Stimulated activated CD4-positive, alpha-beta T cell treated with anti-CD3 and anti-CD28 coated beads, Interleukin-1b, Interleukin-23, amount 100 ng/mL, for 48 hours (primary cell): ENCODE measurements at places on chromosomes 16 and 17.

- DNase-seq, result no peak
Measured at GRCh38 chr17:79407385-79407784, 203.5 kb downstream of the RBFOX3 start.

GRCh38 chr17:62075308-62075815, 10.3 kb upstream of the MED13 start:
- peak; percentile 10 for DNase-seq

DNA sequence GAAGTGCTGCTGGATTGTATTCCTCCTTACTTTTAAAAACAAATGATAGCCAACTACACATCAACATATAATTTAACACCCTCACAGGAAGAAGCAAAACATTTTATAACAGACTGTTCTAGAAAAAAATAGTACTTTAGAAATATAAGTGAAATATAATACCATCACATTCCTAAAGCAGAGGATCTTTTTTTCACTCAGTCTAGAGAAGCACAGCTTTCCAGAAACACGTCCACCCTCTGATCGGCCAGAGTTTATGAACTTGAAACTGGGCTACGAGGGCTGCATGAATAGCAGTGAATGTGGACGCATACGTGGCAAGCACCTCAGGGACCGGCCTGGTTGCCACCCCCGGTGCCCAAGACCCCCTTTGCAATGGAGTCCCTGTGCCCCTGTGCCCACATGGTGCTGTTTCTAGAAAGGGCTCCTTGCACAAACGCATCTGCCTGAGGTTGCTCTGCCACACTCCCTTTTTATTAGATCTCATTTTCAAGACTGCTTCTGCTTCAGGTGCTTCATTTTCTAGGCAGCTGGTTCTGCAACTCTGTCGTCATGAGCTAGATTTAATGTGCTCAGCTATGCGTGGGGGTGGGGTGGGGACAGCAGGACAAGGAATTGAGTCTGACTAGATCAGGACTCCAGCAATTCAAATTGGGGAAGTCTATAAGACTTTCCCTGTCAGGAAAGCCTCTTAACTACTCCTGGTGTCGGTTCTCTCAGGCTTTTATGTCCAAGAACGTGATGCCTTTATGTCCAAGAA, 29.1 kb upstream of the ERN1 start:
- DNase-seq, result no peak

DNA sequence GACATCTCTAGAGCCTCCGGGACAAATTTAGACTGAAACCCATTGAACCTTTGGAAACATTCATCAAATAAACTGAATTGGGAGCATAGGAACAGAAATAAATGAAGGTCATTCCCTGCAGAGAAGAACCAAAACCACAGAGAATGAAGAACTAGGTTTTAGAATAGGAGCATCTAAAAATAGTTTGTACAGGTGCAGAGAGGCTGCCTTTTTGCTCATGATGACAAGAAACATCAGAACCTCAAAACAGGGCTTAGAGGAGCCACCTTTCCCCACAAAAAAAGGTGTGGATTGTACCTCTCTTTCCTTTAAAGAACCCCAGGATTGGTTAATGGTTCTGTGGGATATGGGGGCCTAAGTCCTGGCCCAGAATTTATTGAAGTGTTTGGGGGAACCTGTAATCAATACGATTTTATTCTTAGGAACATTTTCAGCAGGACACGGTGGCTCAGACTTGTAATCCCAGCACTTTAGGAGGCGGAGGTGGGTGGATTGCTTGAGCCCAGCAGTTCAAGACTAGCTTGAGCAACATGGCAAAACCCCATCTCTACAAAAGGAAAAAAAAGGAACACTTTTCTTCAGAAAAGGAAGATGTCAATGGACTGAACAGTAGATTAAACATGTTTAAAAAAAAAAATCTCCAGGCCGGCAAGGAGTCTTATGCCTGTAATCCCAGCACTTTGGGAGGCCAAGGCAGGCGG, 37.7 kb upstream of the SLC47A1 start:
- DNase-seq, result no peak

GRCh38 chr16:58222532-58223316, 24.8 kb upstream of the CSNK2A2 start:
- no peak for DNase-seq
